Glutamatergic neuron (in vitro differentiated cells): ENCODE measurements at places on chromosomes 3 and 15.

DNA sequence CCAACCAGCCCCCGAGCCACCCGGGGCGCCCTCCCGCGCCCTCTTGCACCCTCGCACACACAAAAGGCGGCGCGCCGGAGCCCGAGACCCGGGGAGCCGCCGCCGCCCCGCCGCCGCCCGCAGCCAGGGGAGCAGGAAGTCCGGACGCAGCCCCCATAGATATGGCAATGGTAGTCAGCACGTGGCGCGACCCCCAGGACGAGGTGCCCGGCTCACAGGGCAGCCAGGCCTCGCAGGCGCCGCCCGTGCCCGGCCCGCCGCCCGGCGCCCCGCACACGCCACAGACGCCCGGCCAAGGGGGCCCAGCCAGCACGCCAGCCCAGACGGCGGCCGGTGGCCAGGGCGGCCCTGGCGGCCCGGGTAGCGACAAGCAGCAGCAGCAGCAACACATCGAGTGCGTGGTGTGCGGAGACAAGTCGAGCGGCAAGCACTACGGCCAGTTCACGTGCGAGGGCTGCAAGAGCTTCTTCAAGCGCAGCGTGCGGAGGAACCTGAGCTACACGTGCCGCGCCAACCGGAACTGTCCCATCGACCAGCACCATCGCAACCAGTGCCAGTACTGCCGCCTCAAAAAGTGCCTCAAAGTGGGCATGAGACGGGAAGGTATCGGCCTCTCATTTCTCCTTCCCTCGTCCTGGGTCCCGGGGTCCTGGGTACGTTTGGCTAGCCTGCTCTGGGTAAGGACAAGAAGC is 1.6 kb downstream of the NR2F2 start:
- DNase-seq, result no peak

DNA sequence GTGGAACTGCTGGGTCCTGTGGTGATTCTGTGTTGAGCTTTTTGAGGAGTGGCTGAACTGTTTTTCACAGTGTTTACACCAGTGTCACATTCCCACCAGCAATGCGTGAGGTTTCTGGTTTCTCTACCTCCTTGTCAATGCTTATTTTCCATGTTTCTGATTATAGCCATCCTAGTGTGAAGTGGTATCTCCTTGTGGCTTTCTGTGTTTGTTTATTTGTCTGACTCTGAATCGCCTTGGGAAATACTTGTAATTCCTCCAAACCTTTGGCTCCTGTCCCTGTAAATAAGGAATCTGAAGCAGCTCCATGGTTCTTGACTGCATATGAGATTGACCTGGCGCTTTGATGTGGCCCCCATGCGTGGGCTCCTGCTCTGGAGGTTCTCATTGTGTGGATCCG is 20.6 kb downstream of the FAN1 start:
- no peak for DNase-seq

- no peak for DNase-seq
These were observed 118.8 kb downstream of the SRGAP3 start for GRCh38 chr3:9130345-9131305.

- DNase-seq, result no peak
These were observed 8.7 kb downstream of the ADPGK start for GRCh38 chr15:72774696-72775383.

DNA sequence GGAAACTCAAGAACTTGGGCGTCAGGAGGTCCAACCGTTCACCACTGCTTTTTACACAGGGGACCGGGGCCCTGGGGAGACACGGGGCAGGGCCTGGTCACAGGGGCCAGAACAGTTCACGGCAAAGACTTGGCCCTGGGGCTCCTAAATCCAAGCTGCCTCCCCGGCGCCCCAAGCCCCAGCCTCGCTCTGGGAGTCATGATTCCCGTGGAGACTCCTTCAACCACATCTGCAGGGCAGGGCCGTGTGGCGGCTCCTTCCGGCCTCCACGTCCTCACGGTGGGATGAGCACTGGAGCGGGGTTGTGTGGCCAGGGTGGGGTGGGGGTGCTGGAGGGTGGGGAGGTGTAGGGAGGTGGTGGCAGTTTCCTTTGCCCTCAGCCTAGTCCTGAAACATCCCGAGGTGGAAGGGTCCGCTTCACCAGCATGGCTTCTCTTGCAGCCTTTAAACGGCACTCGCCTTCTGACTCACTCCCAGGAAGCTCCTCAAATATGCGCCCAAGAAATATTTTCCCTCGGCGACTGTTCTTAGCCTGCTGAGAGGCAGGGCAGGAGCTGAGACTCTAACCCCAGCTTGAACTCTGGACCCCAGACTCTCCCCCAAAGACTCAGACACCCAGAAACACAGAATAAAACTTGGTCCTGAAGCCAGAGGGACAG is 1.8 kb downstream of the MUC4 start:
- no peak for DNase-seq

- no peak for DNase-seq
These were observed 44.2 kb upstream of the TIPARP start for GRCh38 chr3:156630081-156630772.

- no peak for DNase-seq
These were observed 77.6 kb downstream of the TCF12 start for GRCh38 chr15:56996093-56996492.

- no peak for DNase-seq
These were observed 1088.9 kb downstream of the NAALADL2 start for GRCh38 chr3:175948041-175948440.
